M059J (cell line): ENCODE measurements at places on chromosomes 2 and 18.

DNA sequence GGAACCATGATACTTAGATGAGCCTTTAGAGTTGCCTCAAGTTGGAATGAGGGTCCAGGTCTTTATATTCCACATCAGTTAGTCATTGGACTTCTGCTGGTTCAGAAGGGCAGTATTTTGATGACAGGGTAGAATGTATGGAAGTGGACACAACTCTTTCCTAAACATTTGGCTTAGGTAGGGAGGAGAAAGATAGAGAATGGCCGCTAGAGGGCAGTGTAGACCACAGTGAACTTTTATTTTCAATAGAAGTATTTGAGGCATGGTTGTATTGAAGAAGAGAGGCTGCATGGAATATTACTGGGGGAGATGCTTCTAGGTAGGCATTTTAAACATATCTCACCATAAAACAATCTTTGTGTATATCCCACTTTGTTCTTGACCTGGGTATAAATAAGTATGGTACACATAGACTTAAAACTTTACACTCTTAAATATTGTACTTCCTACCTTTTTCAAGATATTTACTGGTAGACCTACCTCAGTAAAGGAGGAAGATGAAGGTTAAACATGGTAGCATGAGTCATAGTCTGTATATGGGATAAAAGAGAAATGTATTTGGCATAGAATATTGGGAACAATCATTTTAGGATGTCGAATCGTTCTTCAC, 497.6 kb upstream of the FAM98A start:
- DNase-seq = peak; percentile 48

- DNase-seq = no peak
Measured at GRCh38 chr2:127906206-127906926, 20.6 kb upstream of the AMMECR1L start.

- DNase-seq = no peak
Measured at GRCh38 chr2:157488877-157489276, 45.0 kb upstream of the CYTIP start.

GRCh38 chr2:195574312-195574711, 82.7 kb upstream of the SLC39A10 start:
- DNase-seq = no peak

- DNase-seq = no peak
Measured at GRCh38 chr2:73895473-73895872, 2.7 kb downstream of the ACTG2 start.

GRCh38 chr2:138960191-138960590, 180.0 kb upstream of the NXPH2 start:
- DNase-seq = no peak

GRCh38 chr2:215347878-215348277, 36.0 kb downstream of the ATIC start:
- DNase-seq = no peak

- DNase-seq = no peak
Measured at GRCh38 chr2:166360426-166360825, 15.3 kb downstream of the SCN9A start.

GRCh38 chr18:21831413-21831831, 90.8 kb downstream of the MIB1 start:
- no peak for DNase-seq

DNA sequence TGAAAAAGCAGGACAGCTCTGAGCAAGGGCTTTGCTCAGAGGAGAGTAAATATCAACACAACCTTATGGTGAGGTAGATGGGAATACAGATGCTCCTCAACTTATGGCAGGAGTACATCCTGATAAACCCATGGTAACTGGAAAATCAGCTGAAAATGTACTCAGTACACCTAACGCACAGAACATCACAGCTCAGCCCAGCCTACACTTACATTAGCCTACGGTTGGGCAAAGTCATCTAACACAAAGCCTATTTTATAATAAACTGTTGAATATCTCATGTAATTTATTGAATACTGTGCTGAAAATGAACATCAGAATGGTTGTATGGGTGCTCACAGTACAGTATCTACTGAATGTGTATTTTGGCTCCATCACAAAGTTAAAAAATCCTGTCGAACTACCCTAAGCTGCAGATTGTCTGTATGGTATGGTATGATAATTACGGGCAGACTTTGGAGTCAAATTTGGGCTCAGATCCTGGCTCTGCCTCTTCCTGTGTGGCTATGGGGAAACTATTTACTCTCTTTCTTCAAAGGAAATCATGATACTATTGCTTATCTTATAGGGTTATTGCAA, 120.3 kb upstream of the LYPD1 start:
- no peak for DNase-seq

- no peak for DNase-seq
Measured at GRCh38 chr18:76498064-76498463, 3.0 kb upstream of the ZNF516 start.

DNA sequence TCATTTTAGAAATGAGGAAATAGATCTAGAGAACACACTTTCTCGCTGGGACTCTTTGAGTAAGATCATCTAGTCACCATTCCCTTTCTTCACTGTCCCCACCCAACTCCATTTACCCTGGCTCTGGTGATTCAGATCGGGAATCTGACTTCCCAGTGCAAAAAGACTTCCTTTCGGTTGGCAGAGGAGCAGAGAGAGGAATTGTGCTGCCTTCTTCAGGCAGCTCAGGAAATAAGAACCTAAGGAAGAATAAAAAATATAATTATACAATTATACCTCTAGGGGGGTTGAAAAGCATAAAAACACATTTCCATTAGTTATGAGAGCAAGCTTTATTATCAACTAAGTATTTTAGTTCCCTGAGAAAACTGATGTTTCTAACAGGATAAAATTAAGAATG, 9.3 kb upstream of the MPP4 start:
- peak; percentile 39 for DNase-seq

DNA sequence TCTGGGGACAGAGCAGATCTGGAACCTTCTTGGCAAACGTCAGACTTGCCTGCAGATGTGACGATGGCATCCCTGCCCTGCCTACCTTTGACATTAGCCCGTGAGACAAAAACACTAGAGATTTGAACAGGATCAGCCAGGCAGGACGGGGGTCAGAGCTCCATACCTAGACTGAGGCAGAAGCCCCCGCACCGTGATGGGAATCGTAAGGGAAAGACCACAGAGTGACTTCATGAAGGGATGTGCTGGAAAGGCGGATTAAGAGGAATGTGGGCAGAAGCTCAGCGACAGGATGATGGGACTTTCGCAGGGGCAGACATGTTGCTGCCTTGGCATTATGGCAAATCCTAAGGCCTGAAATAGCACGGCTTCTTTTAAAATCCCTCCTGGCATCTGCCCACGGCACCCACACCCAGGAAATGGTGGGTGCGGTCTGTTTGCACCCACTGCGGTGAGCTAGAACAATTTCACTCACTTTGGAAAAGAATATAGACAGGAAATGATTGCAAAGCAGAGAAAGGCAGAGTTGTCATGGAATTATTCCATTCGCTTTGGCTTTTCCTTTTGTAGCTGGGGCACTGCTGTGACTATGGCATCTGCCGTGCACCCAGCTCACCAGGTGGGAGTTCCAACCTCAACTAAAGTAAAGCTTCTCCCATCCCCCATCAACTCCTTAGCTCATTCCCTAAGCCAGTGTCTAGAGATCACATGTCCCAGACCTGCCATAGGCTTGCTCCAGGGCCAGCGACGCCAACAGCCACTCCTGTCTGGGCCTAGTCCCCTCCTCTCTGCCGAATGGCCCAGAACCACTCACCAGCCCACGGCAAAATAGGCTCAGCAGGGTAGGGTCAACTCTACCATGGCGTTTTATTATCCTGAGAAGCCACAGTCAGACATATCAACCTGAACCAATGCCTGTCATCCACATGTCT, 112.7 kb upstream of the NPAS2 start:
- no peak for DNase-seq
